Muscle of arm (tissue), 14 donors: ENCODE measurements at places on chromosomes 11 and 22. TPM values are rescaled to one million over a fixed set of nuclear protein-coding genes. Genes with fewer than 3 reads are reported as not detected.

C11orf87 gene
- polyA plus RNA-seq = 0.64 TPM

GAS2L1 gene
- 6.4 TPM for polyA plus RNA-seq

GGTLC3 gene
- polyA plus RNA-seq = 0.20 TPM

DNA sequence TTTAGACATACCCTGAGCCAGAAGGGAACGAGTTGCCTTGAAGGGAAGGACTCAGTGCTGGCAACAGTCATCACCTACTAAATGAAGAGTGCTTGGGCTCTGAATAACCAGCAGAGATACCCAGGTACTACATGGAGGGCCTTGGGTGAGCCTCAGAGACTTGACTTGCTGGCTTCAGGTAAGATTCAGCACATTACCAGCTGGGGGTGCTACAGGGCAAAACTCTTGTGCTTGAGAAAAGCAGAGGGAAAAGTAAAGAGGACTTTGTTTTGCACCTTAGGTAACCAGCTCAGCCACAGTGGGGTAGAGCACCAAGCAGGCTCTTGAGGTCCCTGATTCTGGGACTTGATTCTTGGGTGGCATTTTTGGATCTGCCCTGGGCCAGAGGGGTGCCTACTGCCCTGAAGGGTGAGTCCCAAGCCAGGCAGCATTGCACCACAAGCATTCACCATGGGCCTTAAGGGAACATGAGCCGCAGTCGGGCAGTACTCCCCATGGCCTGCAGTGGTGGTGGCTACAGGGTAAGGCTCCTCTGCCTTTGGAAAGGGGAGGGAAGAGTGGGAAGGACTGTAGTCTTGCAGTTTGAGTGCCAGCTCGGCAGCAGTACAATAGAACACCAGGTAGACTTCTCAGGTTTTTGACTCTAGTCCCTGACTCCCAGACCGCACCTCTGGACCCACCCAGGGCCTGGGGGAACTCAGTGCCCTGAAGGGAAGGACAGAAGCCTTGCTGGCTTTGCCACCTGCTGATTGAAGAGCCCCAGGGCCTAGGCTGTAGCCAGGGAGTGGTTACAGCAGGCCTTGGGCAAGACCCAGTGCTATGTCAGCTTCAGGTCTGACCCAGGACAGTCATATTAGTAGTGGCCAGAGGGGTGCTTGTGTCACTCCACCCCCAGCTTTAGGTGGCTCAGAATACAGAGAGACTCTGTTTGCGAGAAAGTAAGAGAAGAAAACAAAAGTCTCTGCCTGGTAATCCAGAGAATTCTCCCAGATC lies 22.7 kb upstream of the PLEKHA7 start:
- no peak for DNase-seq

KCNK7 gene
- 1.3 TPM for polyA plus RNA-seq

DNA sequence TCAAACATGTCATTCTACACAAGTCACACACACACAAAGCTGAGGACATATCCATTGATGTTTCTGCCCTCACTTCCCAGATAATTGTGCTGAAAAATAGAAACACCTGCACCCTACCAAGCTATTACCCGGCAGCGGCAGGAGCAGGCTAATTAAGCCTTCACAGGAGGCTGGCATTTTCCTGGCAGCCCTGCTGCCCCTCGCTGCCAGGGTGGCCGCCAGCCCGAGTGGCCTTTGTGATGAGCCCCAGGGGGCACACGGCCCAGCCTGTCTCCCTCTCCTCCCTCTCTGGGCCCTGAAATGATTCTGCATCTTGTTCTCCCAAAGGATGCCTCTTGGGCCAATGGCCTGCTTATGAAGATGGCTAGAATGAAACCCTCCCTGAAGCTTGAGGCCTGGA lies 76.2 kb upstream of the TP53I11 start:
- no peak for DNase-seq

- peak; percentile 66 for DNase-seq
Observed at GRCh38 chr22:33921525-33922348, 1.5 kb upstream of the LARGE1 start.

GRCh38 chr11:92329646-92330045 lies 105.0 kb downstream of the FAT3 start:
- no peak for DNase-seq

GRCh38 chr11:109553284-109553683 lies 131.3 kb downstream of the C11orf87 start:
- DNase-seq = no peak

CSNK1E gene
- polyA plus RNA-seq = 105 TPM

DNA sequence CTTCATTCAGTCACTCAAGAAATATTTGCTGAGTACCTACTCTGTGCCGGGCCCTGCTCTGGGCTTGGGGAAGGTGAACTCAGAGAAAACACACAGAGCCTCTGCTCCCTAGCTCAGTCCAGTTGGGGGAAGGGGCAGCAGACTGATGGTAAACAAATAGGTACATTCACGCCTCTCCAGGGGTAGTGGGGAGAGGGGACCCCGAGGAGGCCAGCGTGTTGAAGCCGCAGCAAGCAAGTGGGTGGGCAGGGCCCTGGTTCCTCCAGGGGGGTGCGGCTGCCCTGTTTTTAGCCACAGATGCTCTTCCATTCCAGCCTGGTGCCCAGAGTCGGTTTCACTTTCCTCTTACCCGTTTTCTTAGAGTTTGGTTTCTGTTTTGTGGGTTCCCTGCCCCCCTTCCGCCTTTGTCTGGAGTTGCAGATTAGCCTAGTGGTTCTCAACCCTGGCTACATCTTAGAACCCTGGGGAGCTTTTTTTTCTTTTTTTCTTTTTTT lies 8.7 kb downstream of the DRAP1 start:
- no peak for DNase-seq

- no peak for DNase-seq
Observed at GRCh38 chr11:60982184-60982583, 10.7 kb downstream of the CD6 start.

MN1 gene
- 18.2 TPM for polyA plus RNA-seq

- no peak for DNase-seq
Observed at GRCh38 chr22:43955883-43956782, 891 bp downstream of the SAMM50 start.

DNA sequence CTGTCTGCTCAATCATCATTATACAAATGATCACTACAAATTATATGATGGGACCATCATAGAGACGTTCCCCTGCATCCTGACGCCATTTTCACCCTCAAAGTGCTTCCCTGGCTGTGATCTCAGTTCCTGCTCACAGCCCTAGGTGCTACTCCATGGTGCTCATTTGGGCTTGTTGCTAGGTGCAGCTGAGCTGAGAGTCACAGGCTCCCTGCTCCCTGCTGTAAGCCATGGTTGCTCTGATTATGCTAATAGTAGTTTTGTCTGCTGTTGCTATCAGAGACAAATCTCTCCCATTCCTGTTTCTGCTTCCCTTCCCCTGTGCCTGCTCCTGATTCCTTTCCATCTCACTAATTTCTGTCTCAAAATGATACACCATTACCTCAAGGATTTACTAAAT lies 474.3 kb downstream of the METTL15 start:
- no peak for DNase-seq

DNA sequence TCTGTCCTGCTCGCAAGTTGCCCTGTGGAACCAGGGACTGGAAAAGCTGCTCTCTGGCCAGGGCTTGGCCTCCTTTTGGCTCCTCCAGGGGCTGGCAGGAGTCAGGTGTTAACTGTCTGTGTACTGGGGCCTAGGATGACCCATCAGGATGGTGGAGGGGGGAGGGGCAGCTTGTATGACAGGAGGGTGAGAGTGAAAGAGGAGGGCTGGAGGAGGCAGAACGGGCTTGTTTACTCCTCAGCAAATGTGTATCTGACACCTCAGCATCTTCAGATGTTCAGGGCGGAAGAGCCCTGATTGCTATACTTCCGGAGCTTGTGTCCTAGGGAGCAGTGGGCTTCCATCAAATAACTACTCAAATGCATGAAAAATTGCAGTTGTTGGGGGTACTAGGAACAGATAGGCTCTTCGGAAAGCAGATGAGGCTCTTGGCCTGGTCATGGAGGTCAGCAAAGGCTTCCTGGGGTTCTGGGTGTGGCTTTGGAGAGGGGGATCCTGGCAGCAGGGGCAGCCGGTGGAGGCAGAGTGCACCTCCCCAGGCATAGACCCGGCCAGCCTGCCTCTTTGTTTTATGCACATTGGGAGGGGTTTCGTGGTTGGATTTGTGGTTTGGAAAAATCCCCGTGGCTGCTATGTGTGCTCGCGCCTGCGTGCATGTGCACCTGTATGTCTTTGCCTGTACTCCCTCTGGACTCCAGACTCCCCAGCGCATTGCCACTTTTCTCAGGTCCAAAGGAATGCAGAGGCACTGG lies 31.2 kb downstream of the CD82 start:
- no peak for DNase-seq

DNA sequence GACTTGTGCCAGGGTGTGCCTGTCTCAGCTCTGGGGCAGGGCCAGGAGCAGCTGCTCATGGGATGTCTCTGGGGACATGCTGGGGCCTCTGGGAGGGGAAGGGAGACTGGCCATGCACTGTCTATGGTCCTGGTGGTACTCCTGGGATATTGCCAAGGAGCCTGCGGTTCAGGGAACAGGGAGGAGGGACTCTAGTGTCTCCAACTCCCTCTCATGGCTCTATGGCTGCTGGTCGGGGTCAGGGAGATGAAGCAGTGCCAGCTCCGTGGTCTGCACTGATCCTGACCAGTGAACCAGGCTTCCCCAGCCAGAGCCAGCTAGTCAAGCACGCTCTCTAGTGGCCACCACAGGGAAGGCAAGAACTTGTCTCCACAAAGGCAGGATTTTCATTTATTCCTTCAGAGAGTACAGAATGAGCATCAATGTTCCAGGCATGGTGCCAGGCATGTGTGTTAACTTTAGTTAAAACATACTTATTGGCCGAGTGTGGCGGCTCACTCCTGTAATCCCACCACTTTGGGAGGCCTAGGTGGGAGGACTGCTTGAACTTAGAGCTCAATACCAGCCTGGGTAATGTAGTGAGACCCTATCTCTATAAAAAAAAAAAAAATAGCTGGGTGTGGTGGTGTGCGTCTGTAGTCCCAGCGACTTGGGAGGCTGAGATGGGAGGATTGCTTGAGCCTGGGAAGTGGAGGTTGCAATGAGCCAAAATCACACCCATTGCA lies 2.5 kb upstream of the BEST1 start:
- DNase-seq = peak; percentile 95

DNA sequence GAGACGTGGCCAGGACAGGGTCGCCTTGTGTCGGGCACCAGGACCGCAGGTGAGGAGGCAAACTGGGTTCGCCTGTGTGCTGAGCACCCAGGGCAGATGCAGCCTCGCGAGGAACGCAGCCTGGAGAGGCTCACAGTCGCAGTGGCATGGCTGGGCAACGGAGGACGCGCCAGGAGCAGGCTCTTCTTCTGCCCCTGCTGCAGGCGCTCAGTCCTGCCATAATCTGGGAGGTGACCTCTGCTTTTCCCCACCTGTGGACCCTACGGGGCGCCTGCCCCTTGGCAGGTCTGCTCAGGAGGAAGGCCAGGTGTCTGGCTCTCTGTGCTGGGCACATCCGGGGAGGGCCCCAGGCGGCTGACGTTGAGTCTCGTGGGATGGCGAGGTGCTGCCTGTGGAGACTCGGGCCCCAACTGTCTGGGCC lies 1136.2 kb downstream of the BRD1 start:
- DNase-seq = no peak

- DNase-seq = no peak
Observed at GRCh38 chr11:94513091-94513490, 830 bp downstream of the C11orf97 start.

- no peak for DNase-seq
Observed at GRCh38 chr11:107040433-107041087, 22.3 kb upstream of the GUCY1A2 start.

DNA sequence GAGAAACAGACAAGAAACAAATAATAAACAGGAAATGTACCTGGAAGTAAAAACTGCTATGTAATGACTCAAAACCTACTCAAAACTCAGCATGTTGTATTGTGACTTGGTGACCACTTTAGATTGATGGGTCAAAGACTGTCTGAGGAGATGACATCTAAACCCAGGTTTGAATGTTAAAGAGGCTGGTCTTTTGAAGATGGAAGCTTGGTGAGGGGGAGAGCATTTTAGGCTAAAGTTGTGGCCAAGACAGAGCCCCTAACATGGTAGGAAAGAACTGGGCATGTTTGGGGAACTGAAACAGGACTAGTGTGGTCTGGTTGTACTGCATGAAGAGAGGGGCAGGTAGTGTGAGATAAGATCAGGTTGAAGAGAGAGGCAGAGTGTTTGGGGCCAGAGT lies 85.3 kb upstream of the MYO18B start:
- no peak for DNase-seq
